ENCODE measurements at places on chromosomes 6 and 20.

- DNase-seq, result no peak
These were observed 405.5 kb upstream of the PLCB4 start for GRCh38 chr20:8663424-8663823.

DNA sequence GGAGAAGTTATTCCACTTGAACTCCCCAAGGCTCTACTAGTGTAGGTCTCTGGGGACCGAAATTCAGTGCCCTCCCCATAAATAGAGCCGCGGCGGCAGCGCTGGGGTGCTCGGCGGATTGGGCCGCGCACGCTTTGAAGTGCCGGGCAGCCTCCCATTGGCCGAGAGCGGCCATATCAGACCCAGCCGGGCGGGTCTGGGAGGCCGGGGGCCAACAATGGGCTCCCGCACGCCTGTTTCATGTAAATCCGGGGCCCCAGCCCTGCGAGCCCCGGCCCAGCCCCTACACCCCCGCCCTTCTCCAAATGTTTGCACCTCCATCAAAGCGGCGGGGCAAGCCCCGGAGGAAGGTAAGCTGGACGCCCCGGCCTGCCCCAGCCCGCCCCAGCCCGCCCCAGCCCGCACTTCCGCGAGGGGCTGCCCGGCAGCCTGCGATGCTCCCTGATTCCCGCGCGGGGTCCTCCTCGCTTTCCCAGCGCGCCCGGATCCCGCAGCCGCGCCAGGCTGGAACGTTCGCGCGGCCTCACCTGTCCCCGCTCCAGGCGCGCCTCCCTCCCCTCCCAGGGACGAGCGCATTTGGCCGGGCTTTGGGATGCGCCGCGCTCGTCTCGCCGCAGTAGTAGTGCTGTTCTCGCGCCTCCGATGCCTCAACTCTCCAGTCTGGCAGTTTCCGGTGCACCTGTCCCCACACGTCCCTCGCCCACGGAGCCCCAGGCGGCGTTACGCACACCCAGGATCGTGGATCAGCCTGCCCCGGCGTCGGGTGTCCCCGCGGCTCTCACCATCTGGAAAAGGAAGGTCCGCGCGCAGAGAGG is at the start of gene TBXT:
TSS of gene TBXT (minus strand) at position 51 of the 815 bp plus-strand sequence. CDS start 260 bp downstream, outside the sequence.
- no peak for DNase-seq

- DNase-seq, result no peak
These were observed 56.3 kb downstream of the ZHX3 start for GRCh38 chr20:41261260-41261659.

GRCh38 chr6:138537106-138537505 is 37.8 kb upstream of the NHSL1 start:
- DNase-seq, result no peak

DNA sequence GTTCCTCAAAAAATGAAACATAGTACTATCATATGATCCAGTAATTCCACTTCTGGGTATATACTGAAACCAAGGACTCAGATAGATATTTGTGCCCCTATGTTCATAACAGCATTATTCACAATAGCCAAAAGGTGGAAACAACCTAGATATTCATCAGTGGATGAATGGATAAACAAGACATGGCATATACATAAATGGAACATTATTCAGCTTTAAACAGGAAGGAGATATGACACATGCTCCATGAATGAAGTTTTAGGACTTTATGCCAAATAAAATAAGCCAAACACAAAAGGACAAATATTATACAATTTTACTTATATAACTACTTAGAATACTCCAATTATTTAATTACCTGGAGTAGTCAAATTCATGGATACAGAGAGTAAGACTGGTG is 16.4 kb downstream of the PLCB1 start:
- DNase-seq, result peak; percentile 63

GRCh38 chr6:42095776-42096541 is 45.6 kb downstream of the TAF8 start:
- peak; percentile 13 for DNase-seq

DNA sequence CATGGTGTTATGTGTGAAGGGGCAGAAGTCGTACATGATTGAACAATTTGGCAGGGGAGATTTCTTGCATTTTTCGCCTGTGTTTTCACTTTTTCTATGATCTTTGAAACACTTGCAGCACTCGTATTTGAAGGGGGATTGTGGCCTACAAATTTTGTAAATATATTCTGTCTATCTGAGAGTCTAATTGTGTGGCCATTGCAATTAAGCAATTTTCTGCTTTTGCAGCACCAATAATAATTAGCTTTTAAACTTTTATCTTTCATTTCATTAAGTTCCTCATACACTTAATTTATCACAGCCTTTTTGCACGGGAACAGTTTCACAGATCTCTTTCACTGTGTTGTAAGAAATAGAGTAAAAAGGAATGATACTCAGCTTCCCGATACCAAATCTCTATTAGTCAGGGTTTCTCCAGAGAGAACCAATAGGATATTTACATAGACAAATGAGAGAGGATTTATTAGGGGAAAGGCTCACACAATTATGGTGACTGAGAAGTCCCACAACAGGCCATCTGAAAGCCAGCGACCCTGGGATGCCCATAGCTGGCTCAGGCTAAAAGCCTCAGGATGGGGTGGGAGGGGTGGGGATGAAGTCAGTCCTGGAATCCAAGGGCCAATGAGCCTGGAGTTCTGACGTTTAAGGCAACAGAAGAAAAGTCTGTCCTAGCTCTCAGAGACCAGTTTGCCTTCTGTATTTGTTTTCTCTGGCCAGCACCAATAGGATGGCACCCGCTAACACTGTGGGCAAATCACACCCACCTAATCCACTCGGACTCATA is 58.3 kb downstream of the KIF6 start:
- no peak for DNase-seq

DNA sequence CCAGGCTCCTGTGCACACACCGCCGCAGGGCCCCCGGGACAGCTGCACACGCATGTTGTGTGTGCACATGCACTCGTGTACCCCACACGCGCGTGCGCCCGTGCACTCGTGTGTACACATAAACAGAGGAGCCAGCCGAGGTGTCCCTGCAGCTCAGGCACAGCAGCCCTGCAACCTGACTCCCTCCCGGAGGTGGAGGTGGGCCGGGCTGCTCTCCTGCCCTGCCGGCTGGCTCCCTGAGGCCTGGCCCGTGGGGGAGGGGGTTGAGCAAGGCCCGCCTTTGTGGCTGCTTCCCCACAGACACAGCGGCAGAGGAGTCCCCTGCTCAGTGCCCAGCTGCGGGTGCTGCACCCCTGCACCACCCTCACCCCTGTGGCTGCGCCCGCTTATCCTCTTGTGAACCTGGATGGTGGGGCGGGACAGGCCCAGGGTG is 624 bp downstream of the RBBP8NL start:
- DNase-seq, result no peak

GRCh38 chr6:34529665-34530327 is 26.3 kb downstream of the SPDEF start:
- DNase-seq, result no peak

DNA sequence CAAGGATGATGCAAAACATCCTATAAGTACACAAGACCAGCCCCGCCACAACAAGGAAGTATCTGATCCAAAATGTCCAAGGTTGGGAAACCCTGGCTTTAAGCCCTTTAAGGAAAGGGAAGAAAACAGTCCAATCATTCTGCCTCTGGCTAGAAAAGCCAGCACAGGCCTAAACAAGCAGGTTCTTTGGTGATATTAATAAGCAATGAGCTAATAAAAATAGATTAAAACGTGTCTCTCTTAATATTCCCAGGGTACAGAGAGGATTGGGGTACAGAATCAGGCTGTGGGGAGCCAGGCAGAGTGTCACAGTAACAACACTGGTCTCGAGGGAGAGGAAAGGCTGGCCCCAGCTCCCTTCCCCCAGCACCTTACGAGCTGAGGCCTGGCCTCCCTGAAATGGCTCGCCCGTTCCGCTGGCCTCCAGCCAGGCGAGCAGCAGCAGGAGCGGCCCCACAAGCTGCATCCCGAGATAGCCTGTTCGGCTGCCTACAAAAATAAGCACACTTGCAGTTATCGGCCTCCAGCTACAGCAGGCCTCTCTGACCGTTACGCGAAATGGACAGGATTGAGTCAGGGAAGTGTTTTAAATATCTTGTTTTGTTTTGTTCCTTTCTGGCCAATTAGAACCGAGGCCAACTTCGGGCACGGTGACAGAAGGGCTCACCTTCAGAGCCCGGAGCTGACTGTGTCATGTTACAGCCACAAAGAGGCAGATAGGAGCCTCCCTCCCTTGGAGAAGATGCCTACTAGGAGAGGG is 4.0 kb upstream of the ZMYND8 start:
- DNase-seq, result peak; percentile 85

- no peak for DNase-seq
These were observed 231.3 kb downstream of the ERMARD start for GRCh38 chr6:169982461-169983386.

DNA sequence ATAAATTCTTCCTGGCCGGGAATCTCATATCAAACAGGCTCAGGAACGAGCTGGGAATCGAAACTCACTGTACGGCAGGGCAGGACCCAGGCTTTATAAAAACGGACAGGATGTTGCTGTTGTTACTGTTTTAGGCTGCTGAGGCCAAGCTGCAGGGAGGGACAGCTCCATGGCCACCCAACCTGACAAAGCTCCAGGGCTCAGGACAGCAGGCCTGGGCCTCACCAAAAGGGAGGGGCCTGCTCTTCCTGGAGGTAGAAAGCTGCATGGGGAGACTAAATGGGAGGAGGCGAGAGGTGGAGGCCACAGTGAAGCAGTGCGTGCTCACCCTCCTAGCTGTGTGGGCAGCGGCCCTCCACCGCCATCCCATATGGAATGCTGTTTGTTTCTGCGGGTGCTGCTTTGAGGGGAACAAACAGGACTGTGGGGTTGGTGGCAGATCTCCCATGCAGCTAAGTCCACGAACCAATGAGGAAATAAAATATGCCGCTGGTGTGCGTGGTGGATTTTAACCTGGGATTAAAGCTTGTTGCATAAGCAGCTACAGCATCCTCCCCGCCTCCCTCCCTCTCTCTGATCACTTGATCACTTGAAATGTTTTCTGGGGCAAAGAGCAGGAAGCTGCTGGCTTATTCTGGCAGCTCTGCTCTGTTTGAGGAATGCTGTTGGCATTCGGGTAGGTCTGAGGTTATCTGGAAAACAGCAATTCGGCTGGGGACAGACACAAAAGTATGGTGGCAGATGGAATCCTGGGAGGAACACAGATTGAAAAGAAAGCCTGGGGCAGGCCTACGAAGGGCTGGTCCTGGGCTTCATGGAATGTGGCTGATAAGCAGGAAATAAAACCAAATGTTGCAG is 2.4 kb upstream of the ZMYND8 start:
- peak; percentile 88 for DNase-seq

DNA sequence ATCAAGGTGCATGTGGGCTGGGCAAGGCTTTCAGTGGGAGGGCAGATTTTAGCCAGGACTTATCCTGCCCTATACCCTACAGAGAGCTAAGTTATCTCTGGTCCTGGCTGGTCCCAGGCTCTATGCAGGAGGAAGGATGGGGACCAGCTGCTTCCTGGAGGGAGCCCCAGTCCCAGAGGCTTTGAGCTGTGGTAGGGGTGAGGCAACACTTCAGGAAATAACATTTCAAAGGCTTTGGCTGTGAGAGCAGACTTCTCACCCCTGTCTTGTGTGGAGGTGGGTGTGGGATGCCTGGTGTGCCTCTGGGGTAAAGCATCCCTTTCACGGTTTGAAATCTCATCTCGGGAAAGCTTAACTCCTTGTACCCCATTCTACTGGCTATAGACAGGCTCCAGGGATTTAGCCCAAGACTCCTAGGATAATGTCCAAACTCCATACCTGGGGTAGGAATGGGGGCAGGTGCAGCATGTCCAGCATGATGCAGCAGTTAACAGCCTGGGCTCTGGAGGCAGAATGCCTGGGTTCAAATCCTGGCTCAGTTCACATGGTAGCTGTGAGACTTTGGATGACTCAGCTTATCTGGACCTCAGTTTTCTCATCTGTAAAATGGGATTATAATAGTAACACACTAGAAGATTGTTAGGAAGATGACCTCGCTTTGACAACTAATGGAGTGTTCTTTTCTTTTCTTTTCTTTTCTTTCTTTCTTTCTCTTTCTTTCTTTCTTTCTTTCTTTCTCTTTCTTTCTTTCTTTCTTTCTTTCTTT is 27.5 kb upstream of the SIRPA start:
- DNase-seq, result no peak

DNA sequence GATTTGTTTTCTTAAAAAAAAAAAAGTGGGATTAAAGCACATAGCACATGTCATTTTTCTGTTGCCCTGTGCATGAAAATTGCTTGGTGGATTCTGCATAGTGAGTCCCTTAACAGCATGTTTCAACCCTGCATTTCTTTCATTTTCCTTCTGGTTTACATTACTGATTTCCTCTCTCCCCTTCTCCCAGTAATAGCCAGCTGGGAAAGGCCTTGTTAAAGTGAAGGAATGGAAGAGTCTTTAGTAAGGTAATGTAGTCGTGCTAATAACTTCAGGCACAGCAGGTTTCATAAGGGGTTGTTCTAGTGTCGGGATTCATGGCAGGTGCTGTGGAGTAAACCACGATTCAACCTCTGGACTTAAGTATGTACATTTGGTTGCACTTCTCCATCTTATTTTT is 202.4 kb downstream of the FARS2 start:
- DNase-seq, result no peak

GRCh38 chr6:148441454-148441911 is 98.8 kb downstream of the SASH1 start:
- peak; percentile 97 for DNase-seq

DNA sequence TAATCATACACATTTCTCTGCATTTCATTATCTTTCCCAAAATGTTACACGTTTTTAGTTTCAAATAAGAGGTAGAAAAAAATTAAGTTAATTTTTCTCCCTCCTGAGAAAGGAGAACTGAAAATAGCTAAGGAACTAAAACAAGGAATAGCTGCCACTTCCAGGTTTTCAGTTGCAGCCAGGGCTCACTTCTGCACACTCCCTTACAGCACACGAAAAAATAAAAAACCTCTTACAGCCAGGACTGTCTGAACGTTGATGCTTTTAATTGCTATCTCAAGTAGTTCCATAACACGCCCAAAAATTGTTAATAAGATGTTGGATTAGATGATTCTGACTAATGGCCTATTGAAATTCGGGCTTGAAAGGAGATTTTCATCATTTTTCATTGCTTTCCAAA is 153.7 kb upstream of the THBS2 start:
- no peak for DNase-seq

DNA sequence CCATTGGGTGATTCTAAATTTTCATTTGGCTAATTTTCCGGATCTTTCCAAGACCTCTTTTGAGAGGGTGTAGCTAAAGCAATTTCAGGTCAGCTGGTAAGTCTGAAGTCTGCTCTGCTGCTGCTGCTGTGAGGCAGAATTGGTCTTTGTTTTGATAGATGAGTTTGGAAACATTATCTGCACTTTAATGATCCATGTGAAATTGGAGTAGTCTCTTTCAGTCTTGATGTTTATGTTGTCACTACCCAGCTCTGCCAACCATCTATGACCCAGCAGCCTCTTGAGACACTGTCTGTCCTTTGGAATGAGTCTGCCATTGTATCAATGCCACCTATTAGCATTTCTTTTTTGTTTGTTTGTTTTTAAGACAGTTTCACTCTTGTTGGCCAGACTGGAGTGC is 44.1 kb downstream of the TXNDC5 start:
- no peak for DNase-seq

DNA sequence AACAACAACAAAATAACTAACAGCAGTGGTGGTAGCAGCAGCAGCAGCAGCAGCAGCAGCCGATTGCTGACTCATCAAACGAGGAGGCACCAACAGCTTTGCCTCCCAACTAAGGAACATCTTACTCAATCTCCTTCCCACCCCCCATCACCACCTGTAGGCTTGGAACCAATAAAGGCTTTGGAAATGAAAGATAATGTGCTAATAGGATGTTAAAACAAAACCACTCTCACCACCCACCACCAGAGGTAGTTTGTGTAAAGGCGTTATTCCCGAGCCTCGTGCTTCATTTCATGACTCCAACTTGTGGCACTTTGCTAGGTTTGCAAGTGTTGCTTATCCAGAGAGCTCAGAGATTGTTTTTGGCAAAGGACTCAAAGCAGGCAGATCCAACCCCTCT is 346.5 kb downstream of the CD83 start:
- peak; percentile 13 for DNase-seq

- no peak for DNase-seq
These were observed 317.2 kb upstream of the ID4 start for GRCh38 chr6:19519941-19520340.

All from ELR (cell line).